Spleen (tissue), 13 donors: ENCODE measurements at places on chromosomes 11 and 22.

- DNase-seq, result peak; percentile 72
Measured at GRCh38 chr11:117827521-117828511, 3.3 kb upstream of the FXYD2 start.

GRCh38 chr11:69909561-69910518, 90.6 kb upstream of the FGF3 start:
- DNase-seq, result peak; percentile 69

GRCh38 chr11:128764424-128765095, 70.7 kb downstream of the FLI1 start:
- DNase-seq, result no peak

DNA sequence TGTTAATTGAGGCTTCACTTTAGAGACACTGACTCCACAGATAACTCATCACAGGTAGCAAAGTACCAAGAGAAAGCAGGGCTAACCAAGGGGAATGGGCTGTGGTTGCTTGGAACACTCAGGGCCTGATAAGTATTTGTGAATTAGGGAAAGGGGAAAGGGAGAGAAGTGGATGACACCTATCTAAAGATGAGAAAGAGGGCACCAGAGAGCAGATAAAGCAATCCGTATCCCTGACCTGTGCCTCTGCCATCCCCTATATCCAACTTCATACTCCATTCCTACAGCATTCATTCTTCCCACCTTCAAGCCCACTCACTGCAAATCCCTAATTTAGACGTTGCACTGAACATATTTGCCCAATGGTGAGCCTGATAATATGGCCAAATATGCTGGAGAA, 43.0 kb upstream of the API5 start:
- DNase-seq, result no peak

GRCh38 chr11:11979488-11980117, 28.8 kb downstream of the DKK3 start:
- DNase-seq, result no peak
